ENCODE measurements at places on chromosomes 13 and 19. TPM values are rescaled to one million over a fixed set of nuclear protein-coding genes. Genes with fewer than 3 reads are reported as not detected.

OR7C1 gene
- not detected for total RNA-seq

TSKS gene
- 0.50 TPM for total RNA-seq

RFPL4A gene
- not detected for total RNA-seq

ITGBL1 gene
- total RNA-seq, result not detected

ZNF793 gene
- total RNA-seq, result 3.8 TPM

PBX4 gene
- total RNA-seq, result 15.6 TPM

PDE4C gene
- 0.38 TPM for total RNA-seq

ATP8A2 gene
- total RNA-seq, result 0.94 TPM

APLP1 gene
- 2.0 TPM for total RNA-seq

URAD gene
- not detected for total RNA-seq

HTR2A gene
- total RNA-seq, result not detected

OVOL3 gene
- not detected for total RNA-seq

ACP7 gene
- total RNA-seq, result not detected

FGF9 gene
- total RNA-seq, result 0.45 TPM

Data from activated CD8-positive, alpha-beta T cell treated with anti-CD3 and anti-CD28 coated beads for 36 hours (primary cell).